ENCODE measurements at places on chromosomes 7 and 10. TPM values are rescaled to one million over a fixed set of nuclear protein-coding genes. Genes with fewer than 3 reads are reported as not detected.
A peak's percentile ranks its signal among the peaks of the same experiment; 100 is the strongest.

- DNase-seq: no peak
Observed at GRCh38 chr7:105799677-105800076, 76.7 kb downstream of the ATXN7L1 start.

GRCh38 chr7:26307791-26308190, 16.1 kb downstream of the SNX10 start:
- DNase-seq: no peak

GRCh38 chr10:82392533-82392932, 517.5 kb downstream of the NRG3 start:
- DNase-seq: no peak

DNA sequence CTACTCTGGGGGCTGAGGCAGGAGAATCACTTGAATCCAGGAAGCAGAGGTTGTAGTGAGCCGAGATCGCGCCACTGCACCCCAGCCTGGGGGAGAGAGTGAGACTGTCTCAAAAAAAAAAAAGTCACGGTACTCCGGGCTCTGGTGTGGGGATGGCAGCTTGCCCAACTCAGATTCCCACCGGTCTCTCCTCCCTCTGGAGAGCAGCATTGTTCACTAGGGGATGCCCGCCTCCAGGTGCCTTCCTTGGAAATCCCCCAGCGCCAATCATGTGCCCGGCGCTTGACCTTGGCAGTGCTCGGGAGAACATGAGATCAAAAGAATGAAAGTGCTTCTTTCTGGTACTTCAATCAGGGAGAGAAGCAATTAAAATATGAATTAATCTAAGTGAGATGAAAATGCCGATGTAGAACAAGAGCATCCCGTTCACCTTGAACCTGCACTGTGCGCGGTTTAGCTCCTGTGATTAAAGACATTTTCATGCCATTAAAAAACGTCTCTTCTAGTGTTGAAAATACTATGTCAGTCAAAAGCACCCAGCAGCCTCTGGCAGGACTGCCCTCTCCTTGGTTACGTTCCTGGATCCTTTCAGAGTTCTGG, 1127.3 kb upstream of the AUTS2 start:
- DNase-seq: no peak

WDFY4 gene
- polyA plus RNA-seq: 1.7 TPM

GRCh38 chr7:7857143-7857583, 111.4 kb upstream of the GLCCI1 start:
- no peak for DNase-seq

NODAL gene
- not detected for polyA plus RNA-seq

- no peak for DNase-seq
Observed at GRCh38 chr7:17932770-17933169, 7.5 kb downstream of the SNX13 start.

ZC3HAV1 gene
- 19.5 TPM for polyA plus RNA-seq

WIPF3 gene
- 5.5 TPM for polyA plus RNA-seq

DNA sequence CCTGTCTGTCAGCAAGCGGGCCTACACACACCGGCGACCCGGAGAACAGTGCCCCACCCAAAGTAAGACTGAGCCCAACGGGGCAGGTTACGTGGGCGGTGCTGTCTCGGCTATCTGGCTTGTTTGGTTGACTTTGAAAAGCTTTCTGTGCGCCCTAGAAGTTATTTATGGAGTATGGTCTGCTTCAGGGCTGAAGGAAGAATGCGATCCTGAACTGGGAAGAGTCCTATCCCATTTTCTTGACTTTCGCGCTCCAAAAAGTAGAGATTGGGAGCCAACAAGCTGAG, 1.5 kb downstream of the INA start:
- no peak for DNase-seq

DNA sequence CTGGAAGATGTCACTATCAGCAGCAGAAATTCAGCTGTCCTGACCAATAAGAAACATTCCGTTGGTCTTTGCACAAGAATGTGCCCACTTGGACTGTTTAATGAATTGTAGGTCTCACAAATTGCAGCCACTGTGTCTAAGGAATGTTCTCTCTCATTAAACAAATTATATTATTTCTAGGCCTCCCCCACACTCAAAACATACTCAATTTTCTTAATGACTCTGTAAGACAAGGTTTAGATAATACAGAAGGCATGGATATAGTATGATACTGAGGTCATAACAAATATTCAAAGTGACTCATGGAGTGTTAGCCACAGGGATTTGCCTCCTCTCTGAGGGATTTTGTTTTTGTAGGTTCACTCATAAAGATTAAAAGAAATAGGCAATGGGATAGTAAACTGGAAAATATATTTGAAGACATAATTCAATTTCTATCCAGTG, 197.5 kb downstream of the PTN start:
- DNase-seq: peak; percentile 48

- no peak for DNase-seq
Observed at GRCh38 chr10:31832261-31832660, 96.4 kb downstream of the ARHGAP12 start.

GRCh38 chr7:22944022-22944421, 69.9 kb downstream of the HYCC1 start:
- no peak for DNase-seq

GRCh38 chr10:28807760-28808613, 130.7 kb downstream of the BAMBI start:
- DNase-seq: no peak

- DNase-seq: no peak
Observed at GRCh38 chr10:97714401-97715258, 1.1 kb downstream of the MARVELD1 start.

GRCh38 chr10:43595739-43596298, 10.4 kb upstream of the ZNF485 start:
- DNase-seq: no peak

DNA sequence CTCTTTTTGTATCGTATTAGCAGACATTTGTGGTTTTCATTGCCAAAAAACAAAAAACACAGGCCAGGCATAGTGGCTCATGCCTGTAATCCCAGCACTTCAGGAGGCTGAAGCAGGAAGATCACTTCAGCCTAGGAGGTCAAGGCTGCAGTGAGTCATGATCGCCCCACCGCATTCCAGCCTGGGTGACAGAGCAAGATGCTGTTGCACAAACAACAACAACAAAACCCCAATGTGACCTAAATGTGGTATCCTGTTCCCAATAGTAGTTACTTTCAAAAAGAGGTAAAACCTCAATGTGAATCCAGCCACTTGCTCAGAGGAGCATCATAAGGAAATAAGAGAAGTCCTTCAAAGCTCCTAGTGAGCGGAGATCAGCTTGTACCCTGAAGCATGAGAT, 45.8 kb upstream of the SKAP2 start:
- DNase-seq: no peak

DNA sequence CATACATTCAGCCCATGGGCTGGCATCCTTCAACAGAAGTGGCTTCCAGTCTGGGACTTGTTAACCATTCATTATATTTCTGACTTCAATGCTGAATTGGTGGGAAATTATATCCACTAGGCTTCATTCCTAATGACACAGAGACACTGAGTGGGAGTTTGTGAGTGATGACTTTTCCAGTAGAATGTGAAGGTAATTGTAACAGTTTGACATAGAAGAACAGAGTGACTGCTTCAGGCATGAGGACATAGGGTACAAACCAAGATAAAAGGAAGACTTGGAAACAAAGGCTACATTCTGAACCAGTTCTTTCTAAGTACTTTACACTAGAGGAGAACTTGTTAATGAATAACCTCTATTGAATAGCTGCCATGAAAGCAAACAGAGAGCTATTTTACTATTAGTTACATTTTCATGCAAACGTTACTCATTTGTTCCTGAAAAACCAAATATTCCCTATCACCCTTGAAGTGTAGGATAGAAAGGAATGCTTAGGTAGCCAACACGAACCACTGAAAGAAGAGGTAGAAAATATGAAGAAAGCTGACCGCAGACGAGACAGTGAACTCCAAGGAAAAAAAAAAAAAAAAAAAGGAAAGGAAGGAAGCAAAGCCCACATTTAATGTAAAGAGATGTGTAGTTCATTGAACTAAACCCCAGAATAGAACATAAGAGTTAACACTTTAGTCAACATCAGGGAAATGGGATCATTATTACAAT, 237.0 kb upstream of the SEMA3C start:
- no peak for DNase-seq

ANK3 gene
- 36.8 TPM for polyA plus RNA-seq

GRCh38 chr7:135659159-135659846, 3.0 kb upstream of the STMP1 start:
- no peak for DNase-seq

- DNase-seq: no peak
Observed at GRCh38 chr7:99631295-99632109, 14.8 kb downstream of the ZSCAN25 start.

DNA sequence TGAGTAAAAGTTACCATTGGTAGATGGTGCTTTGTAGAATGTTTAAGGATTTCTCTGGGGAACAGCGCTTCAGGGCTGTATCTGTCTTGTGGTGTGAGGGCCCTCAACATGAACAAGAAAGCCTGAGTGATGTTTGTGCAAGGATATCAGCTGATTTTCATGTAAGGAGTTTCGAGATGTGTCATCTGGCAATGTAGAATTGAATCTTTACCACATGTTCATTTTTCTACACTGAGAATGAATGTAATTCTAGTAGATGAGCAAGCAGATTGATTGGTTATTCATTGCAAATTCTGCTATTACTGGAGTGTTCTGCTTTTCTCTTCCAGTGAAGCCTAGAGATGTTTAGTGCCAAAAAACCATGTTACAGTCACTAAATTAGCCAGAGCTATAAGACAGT, 87.7 kb downstream of the ST7 start:
- DNase-seq: no peak

ENKUR gene
- polyA plus RNA-seq: 4.4 TPM

- no peak for DNase-seq
Observed at GRCh38 chr10:3776796-3777571, 8.0 kb downstream of the KLF6 start.

DNA sequence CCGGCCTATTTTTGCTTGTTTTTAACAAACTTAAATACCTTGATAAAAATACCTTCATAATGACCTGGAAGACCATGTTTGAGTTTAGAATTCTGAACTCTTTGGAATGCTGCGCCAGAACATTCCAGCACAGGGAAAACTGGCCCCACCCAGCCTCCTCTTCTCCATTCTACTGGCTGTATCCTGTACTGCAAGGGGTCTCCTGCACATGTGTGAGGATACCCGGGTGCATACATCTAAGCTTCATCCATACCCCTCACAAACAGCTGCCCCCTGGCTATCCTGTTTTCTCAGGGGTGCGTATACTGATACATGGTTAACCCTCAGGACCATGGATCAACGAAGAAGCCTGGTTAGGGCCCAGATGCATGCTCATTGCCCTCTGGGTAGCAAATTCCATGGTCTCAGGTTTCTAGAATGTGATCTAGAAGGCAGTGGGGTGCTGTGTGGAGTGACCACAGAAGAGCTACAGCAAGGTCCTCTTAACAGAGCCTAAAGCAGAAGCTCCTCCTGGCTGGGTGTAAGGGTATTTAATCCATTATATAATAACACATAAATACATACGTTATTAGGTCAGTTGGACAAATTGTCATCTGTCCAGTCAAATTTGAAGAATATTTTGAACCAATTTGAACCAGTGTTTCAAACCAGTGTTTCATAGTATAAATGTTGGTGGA, 26.1 kb downstream of the HACD1 start:
- no peak for DNase-seq

- peak; percentile 42 for DNase-seq
Observed at GRCh38 chr10:112565434-112566053, 118.5 kb downstream of the VTI1A start.

- no peak for DNase-seq
Observed at GRCh38 chr7:28761505-28761904, 196.6 kb downstream of the TRIL start.

DNA sequence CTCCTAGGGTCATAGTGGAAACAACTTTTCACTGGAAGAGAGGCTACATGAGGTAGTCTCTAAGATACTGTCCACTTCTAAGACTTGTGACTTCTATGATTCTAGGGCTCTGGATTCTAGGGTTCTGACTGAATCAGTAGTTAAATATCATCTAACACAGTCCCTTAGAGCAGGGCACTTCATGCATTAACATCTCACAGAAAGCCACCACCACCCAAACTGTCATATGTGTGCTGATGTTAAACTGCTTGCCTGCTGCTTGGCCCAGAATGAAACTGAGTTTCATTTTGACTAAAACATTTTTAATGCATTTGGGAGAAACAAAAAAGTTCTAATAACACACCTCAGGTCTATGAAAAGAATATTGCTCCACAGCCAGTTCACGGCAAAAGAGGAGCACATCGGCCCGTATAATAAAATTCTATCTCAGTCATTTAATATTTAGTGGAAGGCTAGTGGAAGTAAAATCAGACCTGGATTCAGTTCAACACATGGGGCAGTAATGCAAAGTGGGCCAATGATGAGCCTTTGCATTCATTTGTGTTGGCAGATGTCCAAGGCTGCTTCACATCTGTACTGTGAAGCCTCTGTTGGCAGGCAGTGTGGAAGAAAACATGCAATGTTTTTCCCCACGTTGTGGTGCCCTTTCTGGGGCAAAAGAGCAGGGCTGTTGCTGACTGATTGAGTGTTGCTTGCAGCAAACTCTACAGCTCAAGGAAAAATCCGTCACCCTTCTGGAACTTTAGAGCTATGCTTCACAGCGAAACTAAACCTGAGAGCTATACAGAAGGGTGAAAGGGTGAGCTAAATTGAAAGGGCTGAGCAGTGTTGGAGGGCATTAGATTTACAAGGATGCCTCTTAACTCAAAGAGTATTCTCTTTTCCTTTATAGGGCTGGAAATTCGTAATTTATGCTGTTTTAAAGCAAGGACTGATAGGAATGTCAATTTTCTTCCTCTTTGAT, 33.5 kb upstream of the AUTS2 start:
- peak; percentile 37 for DNase-seq

PTPRE gene
- polyA plus RNA-seq: 6.7 TPM

LRIT1 gene
- polyA plus RNA-seq: not detected

GRCh38 chr7:14995774-14996173, 93.2 kb upstream of the DGKB start:
- no peak for DNase-seq

DNA sequence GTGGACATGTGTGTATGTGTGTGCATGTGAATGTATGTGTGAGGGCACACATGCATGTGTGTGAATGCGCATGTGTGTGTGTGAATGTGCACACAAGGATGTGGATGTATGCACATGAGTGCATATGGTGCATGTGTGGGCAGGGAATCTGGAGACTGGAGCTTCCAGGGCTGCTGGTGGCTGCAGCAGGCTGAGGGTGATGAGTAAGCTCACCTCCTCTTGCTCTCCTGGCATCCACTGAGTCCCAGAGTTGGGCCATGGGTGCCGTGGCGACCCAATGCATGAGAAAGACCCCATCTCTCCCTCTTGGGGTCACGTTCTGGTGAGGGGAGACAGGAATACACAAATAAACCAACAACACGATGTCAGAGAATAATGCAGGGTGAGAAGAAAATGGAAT, 33.3 kb upstream of the COL13A1 start:
- DNase-seq: no peak

HKDC1 gene
- polyA plus RNA-seq: 19.0 TPM

- DNase-seq: no peak
Observed at GRCh38 chr10:14192746-14193145, 138.0 kb downstream of the FRMD4A start.

DNA sequence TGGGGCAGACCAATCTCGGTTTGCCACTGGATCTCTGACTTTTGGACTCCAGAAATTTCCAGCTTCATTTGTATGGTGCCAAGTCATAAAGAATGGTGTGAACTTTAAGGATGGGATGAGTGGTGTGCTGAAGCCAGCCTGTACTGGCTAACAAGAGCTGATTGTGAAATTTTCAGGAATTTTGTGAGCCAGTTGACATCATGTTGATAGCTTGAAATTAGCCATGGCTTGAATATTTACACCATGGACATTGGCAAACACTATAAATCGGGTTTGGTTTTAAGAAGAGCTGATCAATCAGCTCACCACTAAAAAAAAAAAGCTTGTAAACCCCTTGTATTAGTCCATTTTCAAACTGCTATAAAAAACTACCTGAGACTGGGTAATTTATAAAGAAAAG, 14.1 kb upstream of the MYH16 start:
- no peak for DNase-seq

- DNase-seq: no peak
Observed at GRCh38 chr7:51314726-51315125, 1.9 kb downstream of the COBL start.
